ENCODE measurements at places on chromosomes 5 and 9.

- no peak for DNase-seq
Observed at GRCh38 chr5:56095579-56096102, 100.9 kb upstream of the IL6ST start.

DNA sequence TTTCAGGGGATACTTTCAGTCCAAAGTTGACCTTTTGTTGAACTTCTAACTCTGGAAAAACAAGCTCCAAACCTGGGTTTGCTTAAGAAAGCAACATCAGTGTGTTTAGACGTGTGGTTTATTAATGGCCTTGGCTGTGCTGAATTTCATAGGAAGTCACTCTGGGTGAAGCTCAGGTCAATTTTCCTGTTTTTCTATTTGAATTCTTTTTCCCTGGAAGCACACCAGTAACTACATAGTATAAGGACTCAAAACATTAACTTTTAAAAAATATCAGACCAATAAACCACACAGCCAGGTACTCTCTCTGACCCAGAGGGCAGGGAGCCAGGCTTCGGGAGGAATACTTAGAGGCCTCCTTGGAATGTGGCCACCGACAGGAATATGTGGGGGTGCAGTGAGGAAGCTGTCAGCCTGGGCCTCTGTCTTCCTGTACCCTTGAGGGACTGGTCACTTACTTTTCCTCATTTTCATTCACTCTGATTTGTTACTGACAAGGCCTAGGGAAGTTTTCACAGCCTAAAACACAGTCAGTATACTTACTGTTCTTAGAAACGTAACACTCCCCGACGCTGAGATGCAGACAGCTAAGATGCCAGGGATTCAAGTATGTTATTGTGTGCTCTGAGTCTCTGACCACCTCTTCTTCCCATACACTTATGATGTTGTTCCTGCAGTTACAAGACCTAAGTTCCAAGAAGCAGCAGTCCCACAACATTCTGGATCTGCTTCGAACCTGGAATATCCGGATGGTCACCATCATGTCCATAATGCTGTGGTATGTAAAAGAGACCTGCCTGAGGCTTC, 18.9 kb downstream of the SLC22A5 start:
- no peak for DNase-seq

- no peak for DNase-seq
Observed at GRCh38 chr5:285991-286557, 14.6 kb downstream of the PDCD6 start.

GRCh38 chr5:155926031-155926430, 400.9 kb upstream of the SGCD start:
- DNase-seq, result no peak

DNA sequence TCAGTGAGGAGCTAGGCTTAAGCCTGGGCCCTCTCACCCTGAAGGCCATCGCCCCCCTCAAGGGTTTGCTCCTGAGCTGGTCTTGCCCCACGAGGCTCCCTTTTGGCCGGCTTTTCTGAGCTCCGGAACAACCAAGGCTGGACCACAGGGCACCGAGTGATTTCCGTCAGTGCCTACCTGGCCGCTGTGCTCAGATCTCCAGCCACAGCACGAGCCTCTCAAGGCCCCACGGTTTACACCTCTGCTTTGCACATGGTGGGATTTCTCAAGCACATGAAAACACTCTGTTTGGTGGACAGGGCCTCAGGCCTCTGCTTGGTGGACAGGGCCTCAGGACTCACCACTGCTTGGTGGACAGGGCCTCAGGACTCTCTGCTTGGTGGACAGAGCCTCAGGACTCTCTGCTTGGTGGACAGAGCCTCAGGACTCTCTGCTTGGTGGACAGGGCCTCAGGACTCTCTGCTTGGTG, 15.8 kb downstream of the CLPTM1L start:
- DNase-seq, result no peak

- DNase-seq, result no peak
Observed at GRCh38 chr9:15206903-15207696, 99.9 kb downstream of the TTC39B start.

- no peak for DNase-seq
Observed at GRCh38 chr9:107222020-107222522, 61.0 kb upstream of the RAD23B start.

- DNase-seq, result no peak
Observed at GRCh38 chr5:175922192-175922885, 45.8 kb downstream of the THOC3 start.

GRCh38 chr5:139956342-139956741, 86.8 kb downstream of the NRG2 start:
- DNase-seq, result no peak

- no peak for DNase-seq
Observed at GRCh38 chr9:131673531-131673930, 66.3 kb downstream of the RAPGEF1 start.

DNA sequence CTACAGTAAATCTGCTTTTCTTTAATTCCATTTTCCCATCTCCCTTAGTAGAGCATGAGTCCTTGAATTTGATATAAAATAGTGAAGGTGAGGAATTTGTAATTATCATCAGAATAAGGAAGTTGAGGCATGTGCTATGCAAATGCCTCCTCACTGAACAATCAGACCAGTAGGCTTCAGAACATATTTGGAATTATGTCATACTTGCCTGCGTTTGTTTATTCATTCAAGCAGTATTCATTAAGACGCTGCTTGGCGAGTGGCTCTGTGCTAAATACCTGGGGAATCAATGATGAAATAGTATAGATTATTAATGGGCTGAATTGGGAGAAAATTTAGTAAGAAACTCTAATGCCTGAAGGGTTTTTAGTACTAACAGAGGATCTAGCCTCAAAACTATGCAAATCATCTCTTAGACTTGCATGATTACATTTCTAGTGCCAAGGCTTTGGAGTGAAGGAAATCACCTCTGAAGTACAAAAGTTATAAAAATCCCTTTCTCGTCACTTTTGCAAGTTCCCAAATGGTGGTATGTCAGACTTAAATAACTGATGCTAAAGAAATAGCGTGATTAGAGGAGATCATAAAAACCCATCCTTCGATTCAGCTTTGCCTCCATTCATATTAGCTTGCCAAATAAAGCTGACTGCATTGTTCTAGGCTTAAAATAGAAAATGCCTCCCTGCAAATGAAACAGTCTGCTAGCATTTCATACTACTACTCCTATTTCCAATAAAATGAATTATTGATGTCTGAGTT, 141.7 kb downstream of the PCSK5 start:
- no peak for DNase-seq

DNA sequence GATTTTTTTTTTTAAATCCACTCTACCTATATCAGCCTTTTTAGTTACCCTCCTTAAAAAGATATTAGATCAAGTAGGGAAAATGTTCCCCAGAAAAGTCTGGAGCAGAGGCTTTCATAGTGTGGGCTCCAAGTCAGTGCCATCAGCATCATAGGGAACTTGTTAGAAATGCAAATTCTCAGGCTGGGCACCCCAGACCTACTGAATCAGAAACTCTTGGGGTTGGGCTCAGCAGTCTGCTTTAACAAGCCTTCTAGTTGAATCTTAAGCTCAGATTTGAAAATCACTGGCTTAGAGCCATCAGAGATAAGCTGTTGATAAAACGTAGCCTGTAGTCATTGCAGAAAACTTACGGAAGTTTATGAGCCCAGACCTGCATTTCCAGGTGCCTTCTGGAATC, 140.1 kb downstream of the TMEM38B start:
- no peak for DNase-seq

GRCh38 chr5:111667128-111667736, 89.8 kb downstream of the NREP start:
- DNase-seq, result no peak

GRCh38 chr9:112780450-112781036, 30.0 kb downstream of the SNX30 start:
- DNase-seq, result no peak

GRCh38 chr5:53378590-53379247, 101.7 kb upstream of the FST start:
- no peak for DNase-seq

- no peak for DNase-seq
Observed at GRCh38 chr9:110936237-110936636, 102.0 kb downstream of the LPAR1 start.

- DNase-seq, result no peak
Observed at GRCh38 chr9:134158753-134159392, 5.5 kb downstream of the RNU6ATAC start.

DNA sequence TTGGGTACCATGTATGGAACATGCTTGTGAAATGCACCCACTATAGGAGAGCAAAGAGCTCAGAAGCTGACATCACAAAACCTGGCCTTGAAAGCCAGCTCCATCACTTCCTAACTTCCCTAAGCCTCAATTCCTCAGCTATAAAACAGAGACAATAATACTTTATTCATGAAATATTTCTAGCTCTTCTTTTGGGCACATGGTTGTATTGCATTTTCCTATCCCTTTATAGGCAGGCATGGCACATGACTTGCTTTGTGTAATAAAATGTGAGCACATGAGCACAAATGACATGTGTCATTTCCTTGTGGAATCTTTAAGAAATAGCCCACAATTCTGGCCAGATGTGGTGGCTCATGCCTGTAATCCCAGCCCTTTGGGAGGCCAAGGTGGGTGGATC, 18.5 kb downstream of the ZNF366 start:
- no peak for DNase-seq

All from BE2C (cell line).